ENCODE measurements at places on chromosomes 12 and 14.

DNA sequence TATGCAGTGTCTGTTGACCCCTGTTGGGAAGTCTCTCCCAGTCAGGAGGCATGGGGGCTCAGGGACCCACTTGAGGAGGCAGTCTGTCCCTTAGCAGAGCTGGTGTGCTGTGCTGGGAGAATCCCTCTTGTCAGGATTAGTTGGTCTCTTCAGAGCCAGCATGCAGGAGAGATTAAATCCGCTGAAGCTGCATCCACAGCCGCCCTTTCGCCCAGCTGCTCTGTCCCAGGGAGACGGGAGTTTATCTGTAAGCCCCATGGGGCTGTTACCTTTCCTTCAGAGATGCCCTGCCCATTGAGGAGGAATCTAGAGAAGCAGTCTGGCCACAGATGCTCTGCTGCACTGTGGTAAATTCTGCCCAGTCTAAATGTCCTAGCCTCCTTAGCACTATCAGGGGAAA is 13.1 kb upstream of the KLRC1 start:
- DNase-seq: no peak

GRCh38 chr14:68551045-68551683 is 241.7 kb downstream of the ZFP36L1 start:
- no peak for DNase-seq

GRCh38 chr14:20380681-20381080 is 32.6 kb downstream of the TEP1 start:
- DNase-seq: no peak

- DNase-seq: no peak
Observed at GRCh38 chr12:52602552-52602951, 1.3 kb upstream of the KRT72 start.

DNA sequence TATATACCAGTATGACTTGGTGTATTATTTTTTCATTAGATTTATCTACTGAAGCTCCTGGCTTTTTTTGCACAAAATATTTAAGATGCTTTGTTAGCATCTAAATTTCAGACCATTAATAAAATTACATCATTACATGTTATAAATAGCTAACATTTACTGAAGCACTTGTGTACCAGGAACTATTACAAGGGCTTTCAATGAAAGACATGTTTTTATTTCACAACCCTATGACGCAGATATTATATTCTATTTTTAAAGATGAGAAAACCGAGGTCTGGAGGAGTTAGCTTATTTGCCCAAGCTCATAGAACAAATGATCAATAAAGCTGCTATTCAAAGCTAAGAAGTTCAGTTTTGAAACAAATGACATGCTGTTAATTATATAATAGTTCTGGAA is 420.4 kb upstream of the DCN start:
- no peak for DNase-seq

DNA sequence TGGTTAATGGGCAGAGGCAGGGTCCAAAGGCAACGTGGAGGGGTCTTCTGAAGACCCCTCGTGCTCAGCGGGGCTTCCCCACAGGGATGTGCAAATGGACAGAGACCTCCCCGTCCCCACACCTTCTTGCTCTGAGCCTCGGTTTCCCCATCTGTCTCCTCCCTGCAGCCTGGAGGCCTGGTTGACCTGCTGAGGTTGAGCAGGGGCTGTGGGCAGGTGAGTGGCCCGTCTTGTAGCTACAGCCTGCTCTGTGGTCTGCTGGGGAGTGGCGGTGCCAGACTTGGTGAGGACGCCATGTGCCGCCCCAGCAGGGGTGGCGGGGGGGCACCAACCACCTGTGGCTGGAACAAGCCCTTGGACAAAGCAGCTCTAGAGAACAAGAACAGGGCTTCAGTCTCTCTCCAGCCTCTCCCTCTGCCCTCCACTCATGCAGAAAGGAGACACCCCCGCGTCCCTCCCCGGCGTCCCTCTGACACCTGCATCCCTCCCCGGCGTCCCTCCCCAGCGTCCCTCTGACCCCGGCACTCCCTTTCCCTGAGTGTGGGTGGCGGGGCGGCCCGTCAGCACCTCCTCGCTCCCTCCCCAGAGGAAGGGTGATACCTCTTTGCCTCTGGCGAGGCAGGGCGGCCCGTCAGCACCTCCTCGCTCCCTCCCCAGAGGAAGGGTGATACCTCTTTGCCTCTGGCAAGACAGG is 83.7 kb downstream of the NOC4L start:
- DNase-seq: no peak

DNA sequence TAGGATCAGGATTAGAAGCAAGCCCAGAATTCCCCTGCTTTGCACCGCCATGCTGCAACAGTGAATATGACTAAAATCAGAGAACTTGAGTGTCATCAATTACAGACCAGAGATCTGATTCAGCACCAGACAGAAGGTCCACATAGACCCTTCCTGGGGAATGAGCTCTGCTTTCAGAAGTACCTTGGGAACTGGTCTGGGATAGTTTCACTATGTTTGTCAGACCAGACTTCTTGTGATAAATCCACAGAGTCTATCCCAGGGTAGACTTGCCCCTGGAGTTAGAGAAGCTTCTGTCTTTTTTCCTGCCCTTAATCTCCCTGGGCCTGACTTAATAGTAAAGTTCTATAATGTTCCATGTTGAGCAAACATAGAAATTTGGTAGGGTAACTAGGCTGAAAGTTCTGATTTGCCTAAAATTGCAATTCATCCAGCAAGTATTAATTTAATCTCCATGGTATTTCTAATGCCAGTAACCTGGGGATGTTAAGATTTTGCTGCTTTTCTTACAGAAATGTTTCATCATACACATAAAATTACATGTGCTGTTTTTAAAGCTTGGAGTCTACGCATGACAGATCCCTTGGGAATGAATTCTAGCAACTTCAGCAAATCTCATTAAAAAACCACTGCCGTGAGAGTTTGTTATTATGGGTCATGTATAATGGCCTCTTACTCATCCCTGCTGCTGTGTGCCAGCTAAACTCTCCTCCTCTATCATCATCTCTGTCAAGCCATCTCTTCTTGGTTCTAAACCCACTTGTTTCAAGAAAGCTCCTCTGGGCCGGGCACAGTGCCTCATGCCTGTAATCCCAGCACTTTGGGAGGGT is 61.3 kb upstream of the METAP2 start:
- peak; percentile 95 for DNase-seq

DNA sequence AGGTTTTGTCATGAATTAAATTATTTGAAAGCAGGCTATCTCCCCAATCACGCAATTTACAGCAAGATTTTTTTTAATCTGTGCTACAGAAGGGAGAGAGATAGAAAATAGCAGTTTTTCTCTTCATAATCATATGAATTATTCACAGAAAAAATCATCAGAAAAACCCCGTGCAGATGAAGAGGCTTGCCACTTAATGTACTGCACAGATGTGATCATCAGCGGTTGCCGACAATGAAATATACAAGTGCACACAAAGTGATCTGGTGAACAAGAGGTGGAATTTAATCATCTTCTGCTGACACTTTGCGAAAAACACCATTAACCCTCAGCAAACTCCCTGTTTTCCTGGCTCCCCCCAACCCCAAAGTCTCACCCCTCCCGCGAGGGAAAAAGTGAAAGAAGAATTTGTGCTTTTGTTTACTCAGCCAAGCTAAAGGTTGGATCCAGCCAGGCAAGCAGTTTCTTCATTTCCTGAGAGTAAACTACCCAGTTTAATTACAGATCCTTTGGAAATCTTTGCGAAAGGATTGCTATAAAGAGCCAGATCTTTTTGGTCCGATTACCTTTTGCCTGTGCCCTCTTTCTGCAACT is 3.1 kb upstream of the LMO3 start:
- DNase-seq: no peak

- DNase-seq: no peak
Observed at GRCh38 chr12:50038336-50038735, 13.0 kb upstream of the RACGAP1 start.

- DNase-seq: no peak
Observed at GRCh38 chr12:1272142-1272541, 281.1 kb downstream of the ERC1 start.

DNA sequence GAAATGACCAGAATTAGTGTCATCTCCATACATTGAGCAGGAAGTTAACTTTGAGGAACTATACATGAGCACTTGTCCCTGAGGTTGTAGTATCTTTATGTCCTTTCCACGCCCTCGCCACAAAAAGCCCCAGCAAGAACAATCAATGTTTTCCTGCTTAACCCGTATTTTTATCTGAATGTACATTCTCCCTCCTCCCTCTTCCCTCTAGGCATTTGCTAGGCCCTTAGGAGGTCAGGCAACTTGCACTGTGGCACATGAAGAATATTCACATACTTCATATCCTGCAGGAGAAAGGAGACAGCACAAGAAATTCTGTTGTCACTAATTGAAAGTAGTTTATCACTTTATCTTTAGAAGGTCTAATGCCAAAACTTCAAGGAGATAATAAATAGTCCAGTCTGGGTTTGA is 18.1 kb upstream of the DUSP6 start:
- DNase-seq: no peak

DNA sequence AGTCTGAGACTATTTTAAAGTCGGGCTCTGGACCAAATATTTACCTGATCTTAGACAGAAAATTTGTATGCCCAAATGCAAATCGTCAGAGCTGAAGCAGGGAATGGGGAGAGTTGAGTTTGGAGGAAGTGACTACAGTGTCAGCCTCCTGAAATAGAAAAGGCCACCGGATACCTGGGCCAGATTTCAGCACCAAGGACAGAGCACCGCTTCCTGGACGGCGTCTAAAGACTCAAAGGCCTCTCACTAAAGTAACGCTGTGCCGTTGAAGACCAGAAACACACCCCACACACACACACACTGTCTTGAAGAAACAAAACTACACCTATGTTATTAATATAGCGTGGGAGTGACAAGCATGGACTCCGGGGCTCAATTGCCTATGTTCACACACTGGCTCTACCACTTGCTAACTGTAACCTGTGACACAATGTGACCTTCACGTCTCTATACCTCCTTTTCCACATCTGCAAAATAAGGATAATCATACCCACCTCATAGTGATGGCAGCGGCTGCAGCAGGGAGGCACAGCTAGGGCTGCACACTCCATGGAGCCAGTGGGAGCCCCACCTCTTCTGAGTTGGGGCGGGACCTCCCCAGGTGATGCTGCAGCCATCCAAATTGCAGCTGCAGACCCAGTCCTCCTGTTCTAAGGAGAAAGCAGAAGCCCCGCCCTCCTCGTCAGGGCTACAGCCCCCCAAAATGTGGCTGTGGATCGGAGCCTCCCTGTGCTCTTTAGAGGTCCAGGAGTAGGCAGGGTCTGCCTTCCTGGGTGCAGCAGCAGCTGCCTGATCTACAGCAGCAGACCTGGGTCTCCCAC is 35.6 kb downstream of the KRT76 start:
- DNase-seq: peak; percentile 18

Measured in SK-N-MC (cell line).